ENCODE measurements at places on chromosomes 1 and 21. TPM values are rescaled to one million over a fixed set of nuclear protein-coding genes. Genes with fewer than 3 reads are reported as not detected.

The LAD1 gene
- not detected for total RNA-seq

- DNase-seq, result no peak
Measured at GRCh38 chr1:229229137-229229720, 41.7 kb upstream of the RAB4A start.

- DNase-seq, result no peak
Measured at GRCh38 chr1:54010415-54011117, 7.4 kb downstream of the LDLRAD1 start.

DNA sequence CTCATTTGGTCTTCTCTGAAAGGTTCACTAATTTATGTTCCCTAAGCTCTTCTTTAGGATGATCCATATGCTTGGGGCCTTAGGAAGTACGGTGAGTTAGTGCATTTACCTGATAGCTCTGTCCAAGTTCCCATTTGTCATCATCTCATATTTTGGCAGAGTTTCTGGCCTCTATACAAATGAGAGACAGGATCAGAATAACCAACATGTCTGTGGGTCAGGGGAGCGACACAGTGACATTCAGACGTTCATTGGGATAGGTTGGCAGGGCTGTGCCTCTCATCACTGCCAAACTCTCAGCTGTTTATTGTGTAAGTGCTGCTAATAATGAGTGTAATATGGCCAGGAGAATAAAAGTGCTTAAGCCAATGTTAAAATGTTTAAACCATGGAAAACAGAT is 561.1 kb upstream of the ZRANB2 start:
- DNase-seq, result no peak

GRCh38 chr1:160437432-160438316 is 37.3 kb downstream of the VANGL2 start:
- no peak for DNase-seq
